ENCODE measurements at places on chromosomes 16 and 17.

DNA sequence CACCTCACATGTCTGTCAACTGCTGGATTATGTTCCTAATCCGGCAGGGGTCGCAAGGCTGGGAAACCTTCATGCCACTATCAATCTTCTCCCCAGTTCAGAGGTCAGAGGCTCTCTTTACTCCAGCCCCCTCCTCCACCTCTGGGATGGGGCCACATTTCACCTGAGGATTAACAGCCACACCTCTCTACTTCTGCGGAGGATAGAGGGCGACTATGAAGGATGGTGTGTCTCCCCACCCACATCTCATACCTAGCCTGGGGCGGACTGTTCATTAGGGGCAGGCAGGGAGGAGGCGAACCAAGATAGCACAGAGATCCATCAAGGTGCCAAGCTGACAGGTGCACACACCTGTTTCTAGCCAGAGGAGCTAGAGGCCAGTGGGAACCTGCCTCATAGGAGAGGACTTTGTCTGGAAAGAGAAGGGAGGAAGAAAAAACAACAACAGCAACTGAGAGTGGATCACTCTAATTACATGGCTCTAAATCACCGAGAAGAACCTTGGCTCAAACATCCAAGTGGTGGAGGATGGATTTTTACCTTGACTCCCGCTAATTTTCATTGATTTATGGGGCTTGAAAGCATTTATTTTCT is 41.9 kb upstream of the SKAP1 start:
- DNase-seq, result no peak

DNA sequence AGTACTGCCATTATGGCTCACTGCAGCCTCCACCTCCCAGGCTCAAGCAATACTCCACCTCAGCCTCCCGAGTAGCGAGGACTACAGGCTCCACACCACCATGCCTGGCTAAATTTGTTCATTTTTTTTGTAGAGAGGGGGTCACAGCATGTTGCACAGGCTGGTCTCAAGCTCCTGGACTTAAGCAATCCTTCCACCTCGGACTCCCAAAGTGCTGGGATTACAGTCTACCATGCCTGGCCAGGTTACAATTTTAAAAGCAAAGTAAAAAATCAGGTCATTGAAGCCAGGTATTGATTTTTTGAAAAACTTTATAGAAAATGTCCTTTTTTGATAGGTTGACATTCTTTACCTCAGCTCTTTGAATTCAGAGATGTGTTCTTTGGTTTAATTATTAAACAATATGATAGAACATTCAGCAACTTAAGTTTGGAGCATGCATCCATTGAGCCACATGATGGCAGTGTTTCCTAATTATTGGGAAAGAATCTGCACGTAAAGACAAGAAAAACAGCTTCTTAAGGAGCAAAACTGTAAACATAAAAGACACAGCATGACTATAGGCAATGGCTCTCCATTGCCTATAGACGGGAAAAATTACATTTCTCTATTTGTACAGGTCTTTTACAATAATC is 1.7 kb upstream of the SLC16A11 start:
- DNase-seq, result peak; percentile 29

GRCh38 chr16:69779724-69780123 is 17.6 kb downstream of the WWP2 start:
- DNase-seq, result no peak

DNA sequence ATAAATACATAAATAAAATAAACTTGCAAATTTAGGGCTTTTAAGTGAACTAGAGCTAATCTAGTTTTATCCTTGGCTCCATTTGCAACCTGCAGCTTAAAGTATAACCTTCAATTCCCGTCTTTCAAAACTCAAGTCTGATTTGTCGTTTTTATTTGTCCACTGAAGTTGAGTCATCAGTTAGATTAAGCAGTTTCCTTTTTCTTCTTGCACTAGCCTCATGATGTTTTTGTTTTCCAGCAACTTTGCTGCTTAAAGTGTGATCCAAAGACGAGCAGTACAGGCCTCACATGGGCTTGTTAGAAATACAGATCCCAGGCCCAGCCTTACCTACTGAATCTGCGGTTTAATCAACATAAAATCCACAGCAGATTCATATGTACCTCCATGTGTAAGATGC is 13.8 kb downstream of the ARSG start:
- DNase-seq, result no peak

- no peak for DNase-seq
Observed at GRCh38 chr17:49005140-49005539, 8.0 kb downstream of the IGF2BP1 start.
